CD8-positive, alpha-beta T cell (primary cell): ENCODE measurements at places on chromosomes 1 and 21.

DNA sequence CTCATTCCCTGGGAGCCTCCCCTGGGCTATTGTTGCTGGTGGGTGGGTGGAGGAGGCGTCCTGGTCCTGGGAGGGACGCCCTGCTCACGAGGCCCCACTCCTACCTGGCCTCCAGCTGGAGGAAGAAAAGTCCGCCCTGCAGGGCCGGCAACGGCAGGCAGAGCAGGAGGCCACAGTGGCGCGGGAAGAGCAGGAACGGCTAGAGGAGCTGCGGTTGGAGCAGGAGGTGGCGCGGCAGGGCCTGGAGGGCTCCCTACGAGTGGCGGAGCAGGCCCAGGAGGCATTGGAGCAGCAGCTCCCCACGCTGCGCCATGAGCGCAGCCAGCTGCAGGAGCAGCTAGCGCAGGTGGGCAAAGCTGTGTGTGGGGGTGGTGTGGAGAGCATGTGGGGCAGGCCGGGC lies 24.9 kb downstream of the CROCC start:
- DNase-seq: no peak

- DNase-seq: no peak
These were observed 24.4 kb downstream of the SZRD1 start for GRCh38 chr1:16391411-16391810.

DNA sequence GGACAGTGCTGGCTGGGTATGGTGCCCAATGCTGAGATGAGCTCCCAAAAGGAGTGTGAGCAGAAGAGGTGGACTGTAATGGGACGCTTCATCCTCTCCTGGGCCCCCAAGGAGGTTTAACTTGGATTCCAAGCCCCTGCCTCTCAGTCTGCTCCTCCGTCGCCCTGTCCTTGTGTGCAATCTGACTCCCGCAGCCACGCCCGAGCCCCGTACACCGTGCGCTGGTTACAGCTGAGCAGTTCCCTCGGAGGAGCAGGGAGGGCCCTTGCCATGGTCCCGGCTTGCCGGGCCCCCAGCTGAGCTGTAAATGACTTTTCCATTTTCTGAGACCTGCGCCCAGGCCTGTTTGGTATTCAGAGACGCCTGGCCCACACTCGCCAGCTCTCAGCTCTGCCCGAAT lies 53.7 kb downstream of the PAX7 start:
- DNase-seq: no peak

DNA sequence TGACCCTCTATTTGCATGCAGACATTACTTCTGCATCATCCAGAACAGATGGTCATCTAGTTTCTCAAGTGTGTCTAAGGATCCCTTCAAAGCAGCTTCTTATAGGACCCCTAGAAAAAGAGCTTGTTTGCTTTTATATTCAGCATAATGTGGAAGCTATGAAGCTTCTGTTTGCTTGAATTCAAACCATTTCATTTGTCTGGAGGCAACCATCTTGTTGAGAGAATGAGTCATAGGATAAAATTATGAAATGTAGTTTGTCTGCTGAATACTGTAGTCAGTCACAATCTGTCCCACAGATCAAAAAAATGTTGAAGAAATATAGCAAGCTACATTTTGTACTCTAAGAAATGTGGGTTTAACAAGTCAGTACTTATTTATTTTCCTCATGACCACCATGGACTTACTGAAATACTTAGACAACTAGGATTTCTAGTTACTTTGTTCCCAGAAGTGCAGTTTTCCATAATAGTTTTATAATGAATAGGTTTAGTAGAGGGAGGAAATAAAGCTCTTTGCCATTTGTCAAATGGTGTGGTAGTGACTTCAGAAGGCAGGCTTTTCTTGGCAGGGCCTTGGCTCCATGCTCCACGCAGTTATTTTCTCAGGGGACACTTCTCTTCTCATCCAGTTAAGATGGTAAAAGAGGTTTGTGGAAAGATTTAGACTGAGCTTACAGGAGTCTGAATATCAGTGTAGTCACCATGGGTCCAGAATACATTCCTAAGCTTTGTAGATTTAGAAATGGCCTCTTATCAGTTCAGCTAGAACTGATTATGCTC lies 74.8 kb upstream of the DEPDC1 start:
- no peak for DNase-seq

DNA sequence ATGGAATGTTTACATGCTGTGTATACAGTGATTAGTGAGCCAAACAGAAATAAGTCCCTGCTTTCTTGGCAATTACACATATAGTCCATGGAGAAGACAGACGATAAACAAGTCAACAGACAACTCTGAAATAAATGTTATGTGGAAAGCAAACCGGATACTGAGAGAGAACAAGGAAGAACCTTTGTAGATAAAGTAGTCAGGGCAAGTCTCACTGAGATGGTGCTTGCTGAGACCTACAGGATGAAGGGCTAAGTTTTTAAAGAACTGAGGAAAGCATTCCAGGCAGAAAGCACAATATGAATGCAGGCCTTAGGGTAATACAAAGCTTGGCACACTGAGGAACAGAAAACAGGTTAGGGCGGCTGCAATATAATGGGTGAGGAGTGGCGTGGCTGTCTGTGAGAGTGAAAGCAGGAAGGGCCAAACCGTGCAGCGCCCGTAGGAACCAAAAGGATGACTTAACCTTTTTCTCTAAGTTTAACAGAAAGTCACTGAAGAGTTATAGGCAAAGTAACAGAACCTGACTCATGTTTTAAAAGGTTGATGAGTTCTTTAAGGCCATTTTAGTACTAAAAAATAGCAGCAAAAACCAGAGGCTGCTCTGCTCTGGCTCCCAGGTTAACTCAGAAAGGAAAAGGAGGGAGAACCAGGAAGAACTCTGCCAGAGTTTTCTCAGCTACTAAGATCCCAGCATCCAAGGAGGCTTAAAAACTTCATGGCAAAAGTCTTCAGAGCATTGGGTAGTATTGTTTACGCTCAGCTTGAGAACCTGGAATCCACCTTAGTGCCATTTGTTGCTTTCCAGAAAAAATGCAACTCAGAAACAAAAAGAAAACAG lies 8.7 kb upstream of the TTF2 start:
- DNase-seq: peak; percentile 31

DNA sequence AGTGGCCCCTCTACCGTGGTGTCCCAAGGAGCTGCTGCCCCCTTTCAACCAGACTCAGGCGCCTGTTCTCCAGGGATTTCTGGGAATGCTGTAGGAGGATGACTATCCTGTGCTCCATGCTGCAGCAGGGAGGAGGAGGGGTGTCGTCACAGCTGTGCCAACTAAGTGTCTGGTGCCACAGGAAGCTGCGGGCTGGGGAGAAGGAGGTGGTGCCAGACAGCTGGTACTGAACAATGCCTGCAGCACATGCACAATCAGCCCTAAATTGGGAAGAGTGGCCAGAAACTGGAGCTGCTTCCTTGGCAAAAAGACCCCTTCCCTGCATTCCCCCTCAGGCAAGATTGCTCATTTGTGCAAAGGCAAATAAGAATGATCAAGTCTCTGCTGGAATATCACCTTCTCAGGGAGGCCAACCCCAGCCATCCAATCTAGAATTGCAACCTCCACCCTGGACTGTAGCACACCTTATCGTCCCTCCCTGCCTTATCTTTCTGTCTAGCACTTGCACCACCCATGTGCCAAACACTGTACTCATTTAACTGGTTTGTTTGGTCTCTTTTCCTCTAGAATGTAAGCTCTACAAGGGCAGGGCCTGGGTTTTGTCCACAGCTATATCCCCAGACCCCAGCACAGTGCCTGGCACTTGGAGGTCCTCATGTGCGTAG lies 33.3 kb downstream of the LAMB3 start:
- DNase-seq: no peak

- DNase-seq: no peak
These were observed 147.3 kb upstream of the CD34 start for GRCh38 chr1:208058267-208058666.

- no peak for DNase-seq
These were observed 74.2 kb upstream of the RGS4 start for GRCh38 chr1:162994921-162995320.

GRCh38 chr1:212862111-212862690 lies 4.1 kb downstream of the FLVCR1 start:
- no peak for DNase-seq

DNA sequence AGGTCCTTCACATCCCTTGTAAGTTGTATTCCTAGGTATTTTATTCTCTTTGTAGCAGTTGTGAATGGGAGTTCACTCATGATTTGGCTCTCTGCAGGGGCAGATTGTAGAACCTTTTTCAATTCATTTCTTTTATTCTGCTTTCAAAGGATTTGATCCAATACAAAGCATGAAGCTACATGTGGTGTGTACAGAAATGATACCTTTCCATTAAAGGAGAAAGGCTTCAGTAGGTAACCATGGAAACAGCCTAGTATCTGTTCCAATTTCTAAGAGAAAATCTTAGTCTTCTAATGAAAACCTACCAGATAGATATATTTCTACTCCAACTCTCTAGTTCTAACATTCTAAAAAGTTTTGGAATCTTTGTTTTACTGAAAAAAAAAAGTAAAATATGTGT lies 105.0 kb downstream of the SYT14 start:
- no peak for DNase-seq

GRCh38 chr1:156705321-156705917 lies at the start of gene CRABP2:
Gene CRABP2 (minus strand): TSS chr1:156705583. CDS start chr1:156705446, 137 bp downstream.
- peak; percentile 19 for DNase-seq

DNA sequence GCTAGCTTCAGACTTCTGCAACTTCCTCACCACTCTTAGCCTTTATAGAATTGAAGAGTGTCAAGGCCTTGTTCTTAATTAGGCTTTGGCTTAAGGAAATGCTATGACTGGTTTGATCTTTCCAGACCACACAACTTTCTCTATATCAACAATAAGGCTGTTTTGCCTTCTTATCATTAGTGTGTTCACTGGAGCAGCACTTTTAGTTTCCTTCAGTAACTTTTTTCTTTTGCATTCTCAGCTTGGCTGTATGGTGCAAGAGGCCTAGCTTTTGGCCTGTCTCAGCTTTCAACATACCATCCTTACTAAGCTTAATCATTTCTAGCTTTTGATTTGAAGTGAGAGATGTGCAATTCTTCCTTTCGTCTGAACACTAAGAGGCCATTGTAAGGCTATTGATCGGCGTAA lies 8.6 kb downstream of the PRKACB start:
- DNase-seq: no peak

GRCh38 chr1:147611586-147611985 lies 58.7 kb downstream of the ACP6 start:
- no peak for DNase-seq

- DNase-seq: no peak
These were observed 21.8 kb downstream of the C1orf21 start for GRCh38 chr1:184408580-184408979.

DNA sequence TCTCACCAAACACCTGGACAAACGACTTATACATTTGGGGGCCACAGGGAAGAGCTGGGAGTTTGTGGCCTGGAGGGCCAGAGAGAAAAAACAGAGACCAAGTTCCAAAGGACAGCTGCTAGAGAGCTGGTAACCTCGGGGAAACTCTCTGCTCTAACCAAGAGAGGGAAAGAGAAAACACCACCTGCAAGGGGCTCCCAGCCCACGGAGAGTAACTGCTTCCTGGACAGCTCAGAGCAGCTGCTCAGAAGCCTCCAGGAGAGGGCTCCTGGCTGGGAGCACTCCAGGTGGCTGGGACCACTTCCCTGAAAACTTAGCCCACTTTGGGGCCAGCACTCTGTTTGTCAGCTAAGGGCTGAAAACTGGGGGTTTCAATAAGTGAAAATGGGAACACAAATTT lies 154.8 kb upstream of the GRIK3 start:
- no peak for DNase-seq

DNA sequence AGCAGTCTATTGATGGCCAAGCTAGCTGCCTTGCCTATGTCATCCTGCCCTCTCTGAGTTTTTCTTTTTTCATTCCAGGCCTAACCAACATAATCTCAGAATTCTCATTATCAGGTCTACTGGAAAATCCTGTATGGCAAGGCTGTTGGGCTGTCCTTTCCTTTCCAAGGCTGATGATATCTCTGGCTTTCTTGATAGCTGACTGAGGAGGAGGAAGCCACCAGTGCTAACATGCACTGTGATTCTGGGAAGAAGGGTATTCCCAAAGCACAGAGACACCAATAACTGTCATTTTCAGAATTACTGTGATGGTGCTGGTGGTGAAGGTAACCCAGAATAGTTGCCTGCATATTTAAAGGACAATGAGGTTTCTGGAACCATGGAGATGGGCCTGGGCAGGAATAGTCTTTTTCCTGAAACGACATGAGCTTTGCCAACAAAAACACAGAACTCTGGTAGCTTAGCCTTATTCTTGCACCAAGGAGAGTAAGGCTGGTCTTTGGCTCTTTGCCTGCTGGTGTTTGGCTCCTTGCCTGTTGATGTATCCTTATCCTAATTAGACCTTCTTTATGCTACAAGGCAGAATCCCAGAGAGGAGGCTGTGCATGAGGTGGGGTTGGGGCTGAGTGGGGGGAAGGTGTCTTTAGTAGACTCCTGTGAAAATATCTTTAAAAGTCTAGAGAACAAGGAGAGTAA lies 157.4 kb downstream of the TNFSF18 start:
- DNase-seq: no peak

DNA sequence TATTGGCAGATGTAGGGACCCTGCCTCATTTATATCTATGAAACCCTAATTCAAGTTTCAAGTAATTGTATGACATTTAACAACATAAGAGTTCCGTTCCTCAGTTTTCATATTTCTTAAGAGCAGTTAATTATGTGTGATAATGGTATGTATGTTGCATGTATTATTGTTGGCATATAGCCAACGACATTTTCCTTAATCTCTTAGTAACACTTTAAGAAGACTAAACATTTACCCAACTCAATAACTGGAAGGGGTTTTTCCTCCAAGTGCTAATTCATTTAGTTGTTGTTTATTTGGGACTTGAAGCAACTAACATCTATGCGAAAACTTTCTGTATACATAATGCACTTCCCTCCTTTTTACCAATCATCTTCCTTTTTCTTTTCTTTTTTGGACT lies 1.5 kb upstream of the RALGPS2 start:
- no peak for DNase-seq

GRCh38 chr1:246381452-246381851 lies 125.6 kb downstream of the SMYD3 start:
- DNase-seq: no peak

DNA sequence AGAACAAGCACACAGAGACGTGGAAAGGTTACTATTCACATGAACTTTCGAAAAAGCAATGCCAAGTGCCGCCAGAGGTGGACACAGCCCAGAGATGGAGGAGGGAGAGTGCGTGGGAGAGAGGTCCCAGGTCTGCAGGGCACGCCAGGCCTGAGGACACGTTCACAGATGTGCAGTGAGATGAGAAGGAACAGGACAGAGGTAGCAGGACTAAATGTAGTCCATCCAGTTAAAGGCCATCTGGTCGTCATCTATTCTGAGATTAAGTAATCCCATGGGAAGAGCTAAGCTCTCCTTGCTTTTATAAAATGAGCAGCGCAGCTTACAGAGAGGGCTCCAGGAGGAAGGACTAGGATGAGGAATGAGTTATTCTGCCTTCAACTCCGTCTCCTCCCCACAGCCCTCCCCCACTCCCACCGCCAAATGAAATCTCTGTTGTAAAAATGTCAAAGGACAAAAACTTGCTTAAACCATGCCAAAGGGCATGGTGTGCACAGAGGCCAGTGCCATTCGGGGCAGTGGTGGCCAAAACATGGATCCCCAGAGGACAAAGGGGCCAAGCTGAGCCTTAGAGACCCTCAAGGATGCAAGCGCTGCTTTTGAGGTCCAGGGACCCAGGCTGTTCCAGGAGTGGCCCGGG lies 85.4 kb upstream of the SLC25A33 start:
- DNase-seq: no peak

GRCh38 chr1:61580417-61580816 lies 144.5 kb downstream of the TM2D1 start:
- DNase-seq: no peak
